ENCODE measurements at places on chromosomes 5 and 9.

GRCh38 chr9:109072821-109073435 lies 46.8 kb downstream of the TMEM245 start:
- DNase-seq = no peak

GRCh38 chr5:5116956-5117355 lies 23.2 kb upstream of the ADAMTS16 start:
- DNase-seq = no peak

GRCh38 chr5:133366438-133366837 lies 245.9 kb downstream of the FSTL4 start:
- DNase-seq = no peak

DNA sequence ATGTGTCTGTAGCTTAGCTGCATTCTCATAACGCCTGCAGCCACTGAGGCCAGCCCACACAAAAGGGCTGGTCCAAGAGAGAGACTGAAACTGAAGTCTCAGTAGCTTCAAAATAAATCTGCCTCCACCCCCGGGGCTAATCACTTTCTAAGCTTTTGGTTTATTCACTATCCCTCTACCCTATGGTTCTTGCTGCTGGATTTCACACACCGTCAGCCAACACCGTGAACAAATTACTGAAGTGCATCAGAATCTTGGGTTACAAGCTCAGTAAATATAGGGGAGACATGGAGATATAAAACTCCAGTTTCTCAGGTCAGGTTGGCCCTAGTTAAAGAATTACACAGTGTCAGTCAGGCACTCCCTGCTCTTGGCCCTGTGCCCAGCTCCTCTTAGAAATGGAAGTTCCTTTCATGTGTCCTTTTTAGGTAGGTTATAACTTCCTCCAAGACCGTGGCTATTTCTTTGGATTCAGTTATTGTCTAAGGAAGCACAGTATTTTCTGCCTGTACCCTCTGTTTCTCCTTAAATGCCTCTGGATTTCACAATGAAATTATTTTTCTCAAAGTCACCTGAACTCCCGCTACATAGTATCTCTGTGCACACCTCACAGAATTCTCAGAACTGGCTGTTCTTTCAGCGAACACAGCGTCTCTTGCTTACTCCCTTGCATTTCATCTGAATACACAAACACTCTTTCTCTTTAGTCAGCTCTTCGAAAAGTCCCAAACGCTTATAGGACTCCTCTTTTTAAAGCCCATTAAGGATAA lies 112.5 kb downstream of the FAM174A start:
- no peak for DNase-seq

DNA sequence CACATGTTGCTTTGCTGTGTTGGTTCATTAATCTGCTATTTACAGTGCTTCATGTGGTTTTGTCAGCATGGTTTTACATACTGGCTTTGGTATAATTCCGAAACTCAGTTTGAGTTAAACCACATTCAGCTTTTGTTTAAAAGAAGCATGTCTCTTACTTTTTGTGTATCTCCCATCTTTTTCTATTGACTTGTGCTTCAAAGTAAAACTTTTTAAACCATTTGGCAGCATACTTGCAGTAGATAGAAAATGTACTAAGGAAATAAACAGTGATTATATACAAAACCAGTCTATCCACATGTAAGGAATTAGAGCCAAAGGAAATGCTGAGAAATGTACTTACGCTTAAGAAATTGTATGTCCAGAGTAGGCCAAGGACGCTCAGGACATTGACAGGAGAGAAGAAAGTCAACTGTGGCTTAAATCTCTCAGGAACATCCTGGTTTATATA lies 286.9 kb downstream of the ARHGEF28 start:
- no peak for DNase-seq

DNA sequence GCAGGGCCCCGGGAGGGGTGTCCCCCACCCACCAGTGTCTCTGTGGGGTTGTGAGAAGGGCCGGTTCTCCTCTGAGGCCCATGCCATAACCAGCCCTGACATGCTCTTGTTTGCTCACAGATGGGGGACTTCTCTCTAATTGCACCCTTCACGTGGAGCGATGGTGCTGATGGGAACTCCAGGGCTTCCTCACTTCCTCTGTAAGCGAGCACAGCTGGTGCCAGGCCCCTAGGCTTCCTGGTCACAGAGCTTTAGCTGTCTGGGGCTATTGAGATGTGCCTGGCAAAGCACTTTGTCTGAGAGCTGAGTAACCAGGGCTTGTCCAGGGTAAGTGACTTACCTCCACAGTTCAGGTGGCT lies 36.4 kb downstream of the PHF2 start:
- no peak for DNase-seq

DNA sequence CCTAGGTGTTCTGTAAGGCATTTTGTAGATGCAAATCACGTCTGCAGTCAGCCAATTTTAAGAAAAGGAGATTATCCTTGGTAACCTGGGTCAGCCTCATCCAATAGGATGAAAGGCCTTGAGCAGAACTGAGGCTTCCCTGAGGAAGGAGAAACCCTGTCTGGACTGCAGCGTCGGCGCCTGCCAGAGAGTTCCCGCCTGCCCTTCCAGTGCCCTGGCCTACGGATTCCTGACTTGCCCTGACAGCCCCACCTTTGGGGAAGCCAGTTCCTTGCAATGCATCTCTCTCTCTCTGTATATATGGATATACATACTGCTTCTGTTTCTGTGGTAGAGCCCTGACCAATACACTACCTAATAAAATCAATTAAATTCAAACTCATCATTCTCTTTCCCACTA lies 66.2 kb upstream of the RUFY1 start:
- no peak for DNase-seq
